Fibroblast of mammary gland (primary cell): ENCODE measurements at places on chromosomes 16 and 17.

DNA sequence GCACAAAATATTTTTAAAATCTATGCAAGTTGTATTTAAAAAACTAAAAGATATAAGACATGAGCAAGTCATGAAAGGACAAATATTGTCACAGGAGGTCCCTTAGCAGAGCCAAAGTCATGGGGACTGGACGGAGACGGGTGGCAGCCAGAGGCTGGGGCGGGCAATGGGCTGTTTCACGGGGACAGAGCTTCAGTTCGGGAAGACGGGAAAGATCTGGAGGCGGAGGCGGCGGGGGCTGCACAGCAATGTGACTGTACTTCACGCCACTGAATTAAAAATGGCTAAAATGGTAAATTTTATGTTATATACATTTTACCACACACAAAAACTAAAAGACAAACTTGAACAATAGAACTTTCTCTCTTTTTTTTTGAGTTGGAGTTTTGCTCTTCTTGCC, 60.0 kb upstream of the METRNL start:
- DNase-seq = no peak

GRCh38 chr16:64773184-64773583, 348.7 kb downstream of the CDH11 start:
- DNase-seq = peak; percentile 10

GRCh38 chr17:79031996-79032875, 8.3 kb downstream of the C1QTNF1 start:
- no peak for DNase-seq

GRCh38 chr17:40093580-40094201, 6.7 kb downstream of the NR1D1 start:
- DNase-seq = no peak

DNA sequence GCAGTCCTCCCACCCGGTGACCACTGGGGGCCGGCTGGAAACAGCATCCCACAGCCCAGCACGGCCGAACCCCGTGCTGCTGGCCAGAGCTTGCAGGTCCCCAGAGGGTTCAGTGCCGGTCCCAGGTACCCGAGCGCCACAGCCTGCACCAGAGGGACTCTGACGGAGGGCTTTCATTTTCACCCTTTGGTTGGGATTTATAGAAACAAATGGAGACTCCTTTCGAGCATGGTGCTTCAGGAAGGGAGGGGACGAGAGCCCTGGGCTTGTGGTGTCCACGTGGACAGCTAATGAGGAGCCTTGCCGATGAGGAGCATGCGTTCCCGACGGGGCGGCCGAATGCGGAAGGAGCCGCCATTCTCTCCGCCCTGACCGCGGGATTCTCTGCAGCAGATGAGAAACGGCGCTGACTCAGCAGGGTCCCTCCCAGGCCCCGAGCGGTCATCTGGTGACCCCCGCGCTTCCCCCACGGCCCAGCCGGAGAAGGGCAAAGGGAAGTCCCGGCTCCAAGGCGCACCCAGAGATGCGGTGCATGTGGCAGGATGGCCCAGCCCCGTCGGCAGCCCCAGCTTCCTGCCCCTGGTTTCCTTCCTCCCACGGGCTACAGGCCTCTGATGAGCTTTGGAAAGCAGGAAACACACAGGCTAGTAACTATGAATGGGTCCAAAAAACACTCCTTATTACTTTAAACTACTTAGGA, 9.8 kb downstream of the SLC38A10 start:
- DNase-seq = peak; percentile 64

DNA sequence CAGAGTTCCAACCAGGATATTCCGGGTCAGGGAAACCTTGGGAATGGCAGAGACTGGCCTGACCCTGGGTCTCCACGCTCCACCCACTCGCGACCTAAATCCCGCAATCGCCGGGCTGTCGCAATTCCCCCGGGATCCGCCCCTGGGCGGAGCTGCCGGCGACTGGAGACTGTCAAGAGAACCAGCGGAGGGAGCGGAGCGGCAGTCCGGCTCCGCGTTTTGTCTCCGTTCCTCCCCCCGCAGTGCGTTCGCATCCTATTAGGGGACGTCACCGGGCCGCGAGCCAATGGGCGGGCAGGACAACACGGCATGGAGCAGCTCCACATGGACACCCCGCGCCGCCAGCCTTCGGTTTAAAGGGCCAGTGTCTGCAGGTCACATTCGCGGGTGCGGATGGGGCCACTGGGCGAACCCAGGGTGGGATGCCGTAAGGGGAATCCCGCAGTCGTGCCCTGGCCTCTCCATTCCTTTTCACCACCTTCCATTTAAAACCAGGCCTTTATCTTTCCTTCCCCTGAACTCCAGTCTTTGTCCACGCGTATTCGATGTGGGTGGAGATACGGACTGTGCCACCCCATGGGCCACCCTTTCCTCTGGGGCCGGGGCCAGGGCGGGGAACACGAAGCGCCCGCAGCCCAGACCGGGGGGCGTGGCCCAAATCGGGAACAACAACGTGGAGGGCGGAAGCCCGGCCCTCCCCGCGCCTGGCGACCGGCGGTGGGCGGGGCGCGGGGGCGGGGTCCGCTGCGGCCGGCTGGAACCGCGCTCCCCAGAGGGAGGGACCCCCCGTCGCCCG, 764 bp upstream of the MNT start:
- DNase-seq = peak; percentile 100
